ENCODE measurements at places on chromosomes 4 and X.

DNA sequence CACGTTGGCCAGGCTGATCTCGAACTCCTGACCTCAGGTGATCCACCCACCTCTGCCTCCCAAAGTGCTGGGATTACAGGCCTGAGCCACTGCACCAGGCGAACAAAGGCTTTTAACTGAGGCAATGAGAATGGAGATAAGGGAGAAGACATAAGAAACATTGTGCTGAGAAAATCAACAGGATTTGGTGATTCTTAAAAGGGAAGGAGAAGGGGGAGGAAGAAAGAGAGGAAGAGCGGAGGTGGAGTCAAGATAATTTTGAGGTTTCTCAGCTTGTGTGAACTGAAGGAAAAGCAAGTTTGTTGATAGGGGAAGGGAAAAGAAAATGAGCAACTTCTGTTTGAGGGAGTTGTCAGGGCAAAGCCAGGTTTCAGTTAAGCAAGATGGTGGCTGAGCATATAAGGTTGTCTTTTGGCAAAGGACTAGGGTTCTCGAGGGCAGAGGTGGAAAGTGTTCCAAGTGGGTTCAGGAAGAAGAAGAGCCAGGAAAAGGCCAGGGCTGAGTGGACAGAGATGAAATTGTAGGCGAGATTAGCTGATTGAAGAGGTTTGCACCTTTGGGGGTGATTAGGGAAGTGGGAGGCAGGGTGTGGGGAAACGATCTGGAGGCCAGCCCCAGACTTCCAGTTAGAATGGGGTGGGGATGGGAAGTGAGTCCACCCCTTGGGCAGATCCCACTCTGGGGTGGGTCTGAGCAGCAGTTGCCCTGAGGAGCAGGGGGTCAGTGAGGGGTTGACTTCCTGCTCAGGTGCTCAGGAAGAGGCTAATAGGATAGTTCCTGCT lies 7.8 kb downstream of the DOCK11 start:
- DNase-seq = no peak

DNA sequence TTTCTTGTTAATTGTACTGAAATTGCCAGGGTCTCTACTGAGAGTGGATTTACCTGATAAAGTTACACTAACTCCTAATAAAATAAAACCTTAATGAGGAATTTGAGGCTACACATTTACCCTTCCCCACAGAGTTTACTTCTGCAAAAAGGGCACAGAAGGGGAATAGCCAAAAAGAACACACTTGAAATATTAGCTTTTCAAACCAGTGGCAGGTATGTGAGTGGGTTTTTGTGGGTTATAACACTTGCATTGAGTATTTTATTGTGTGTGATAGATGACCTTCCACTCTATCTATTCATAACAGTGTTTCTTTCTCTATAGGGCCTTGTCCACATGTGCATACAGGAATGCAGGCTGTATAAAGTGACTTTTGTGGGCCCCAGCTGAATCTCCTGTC lies 5.0 kb upstream of the GPR174 start:
- no peak for DNase-seq

GRCh38 chr4:70110917-70111316 lies 43.1 kb upstream of the PRR27 start:
- DNase-seq = no peak

DNA sequence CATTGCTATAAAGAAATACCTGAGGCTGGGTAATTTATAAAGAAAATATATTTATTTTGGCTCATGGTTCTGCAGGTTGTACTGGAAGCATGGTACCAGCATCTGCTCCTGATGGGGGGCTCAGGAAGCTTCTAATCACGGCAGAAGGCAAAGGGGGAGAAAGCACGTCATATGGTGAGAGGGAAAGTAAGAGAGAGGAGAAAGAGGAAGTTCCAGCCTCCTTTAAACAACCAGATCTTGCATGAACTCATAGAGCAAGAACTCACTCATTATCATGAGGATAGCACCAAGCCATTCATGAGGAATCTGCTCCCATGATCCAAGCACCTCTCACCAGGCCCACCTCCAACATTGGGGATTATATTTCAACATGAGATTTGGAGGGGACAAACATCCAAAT lies 125.0 kb upstream of the GRPR start:
- DNase-seq = no peak

- no peak for DNase-seq
Observed at GRCh38 chr4:61911313-61911756, 711.2 kb downstream of the ADGRL3 start.

DNA sequence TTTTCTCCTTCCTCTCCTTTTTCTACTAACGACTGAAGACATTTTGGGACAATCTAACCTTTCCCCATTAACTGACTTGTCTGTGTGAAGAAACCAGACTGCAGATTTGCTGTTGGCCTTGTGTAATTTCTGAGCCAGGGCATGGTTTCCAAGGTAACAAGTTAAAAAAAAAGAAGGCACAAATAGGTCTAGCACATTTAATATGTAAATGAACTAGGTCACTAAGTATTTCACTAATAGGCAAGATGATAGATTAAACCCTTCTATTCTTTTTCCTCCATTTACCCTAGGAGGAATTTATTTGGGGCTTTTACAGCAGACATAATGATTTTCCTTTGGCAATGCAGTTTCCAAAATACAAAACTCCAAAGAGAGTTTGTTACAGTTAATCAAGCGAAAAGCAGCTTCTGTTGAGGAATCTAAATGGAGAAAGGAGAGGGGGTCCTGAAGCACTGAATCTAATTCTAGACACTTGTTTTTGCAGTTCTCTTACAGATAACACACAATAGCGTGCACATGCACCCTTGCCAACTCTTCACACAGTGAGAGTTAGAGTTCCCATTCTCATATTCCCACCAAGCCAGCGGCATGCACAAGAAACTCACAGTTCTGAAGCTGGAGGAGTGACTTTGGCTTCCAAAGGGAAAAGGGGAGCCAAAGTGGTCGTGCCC lies 72.0 kb downstream of the TSPAN5 start:
- no peak for DNase-seq

DNA sequence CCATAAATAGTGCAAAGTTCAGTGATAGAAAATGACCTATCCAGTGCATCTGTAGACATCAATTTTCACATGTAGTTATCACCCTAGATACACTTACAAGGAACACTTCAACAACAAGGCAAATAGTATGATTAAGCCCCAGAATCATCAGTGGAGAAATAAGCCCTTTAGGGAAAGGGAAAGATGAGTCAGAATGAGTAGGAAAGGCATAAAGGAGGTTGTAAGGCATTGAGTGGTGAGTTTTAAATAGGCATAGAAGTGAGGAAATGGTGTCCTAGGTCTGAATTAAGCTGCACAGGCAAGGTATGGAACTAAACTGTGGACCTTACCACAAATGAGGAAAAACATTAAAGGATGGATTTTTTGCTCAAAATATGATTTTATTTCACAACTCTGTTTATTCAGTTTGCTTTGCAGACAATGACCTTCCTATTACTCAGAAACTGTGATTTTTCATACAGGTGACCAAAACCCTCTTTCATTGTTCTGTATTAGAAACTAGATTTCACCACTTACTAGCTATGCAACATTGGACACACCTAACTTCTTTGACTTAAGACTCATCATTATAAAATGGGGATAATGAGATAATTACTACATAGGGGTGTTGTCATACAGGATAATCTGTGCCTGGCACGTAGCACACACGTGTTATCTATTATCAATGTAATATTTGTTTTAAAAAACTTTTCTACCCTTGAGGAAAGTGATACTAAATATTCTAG lies 57.0 kb upstream of the MAP9 start:
- no peak for DNase-seq

- DNase-seq = peak; percentile 63
Observed at GRCh38 chrX:131746491-131746968, 202.7 kb downstream of the OR13H1 start.

- DNase-seq = no peak
Observed at GRCh38 chr4:7822877-7823276, 116.8 kb downstream of the AFAP1 start.

GRCh38 chr4:119328695-119329094 lies 6.8 kb upstream of the FABP2 start:
- DNase-seq = no peak

GRCh38 chrX:41921492-41922430 lies 1.6 kb downstream of the CASK start:
- peak; percentile 24 for DNase-seq

DNA sequence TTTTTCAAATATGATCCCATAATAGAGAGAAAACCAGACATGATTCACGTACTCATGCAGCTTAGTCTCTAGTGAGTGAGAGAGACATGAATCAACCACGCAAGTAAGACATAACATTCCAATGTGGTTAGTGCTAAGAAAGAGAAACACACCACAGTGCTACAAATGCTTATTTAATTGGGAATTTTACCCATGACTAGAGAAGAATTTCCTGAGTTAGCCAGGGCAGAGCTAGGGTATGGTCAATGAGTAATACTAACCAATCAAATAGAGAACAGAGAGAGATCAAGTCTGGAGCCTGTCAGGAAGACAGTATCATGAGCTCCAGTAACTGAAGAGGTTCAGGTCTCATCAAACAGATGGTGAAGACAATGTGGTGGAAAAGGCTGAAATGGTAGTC lies 495.2 kb downstream of the PDGFC start:
- DNase-seq = no peak

DNA sequence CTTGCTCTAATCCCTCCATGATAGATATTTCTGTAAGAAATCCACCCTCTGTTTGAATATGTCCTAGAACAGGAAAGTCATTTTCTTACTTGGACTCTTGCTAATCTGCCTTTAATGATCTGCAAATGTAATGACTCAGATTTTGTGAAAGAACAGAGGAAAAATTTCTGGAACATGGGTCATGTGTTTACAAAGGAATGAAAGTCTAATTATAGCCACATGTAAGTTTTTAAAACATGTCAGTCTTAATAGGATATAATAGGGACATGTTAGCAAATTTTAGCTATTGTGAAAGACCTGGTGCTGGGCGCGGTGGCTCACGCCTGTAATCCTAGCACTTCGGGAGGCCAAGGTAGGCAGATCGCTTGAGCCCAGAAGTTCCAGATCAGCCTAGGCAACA lies 47.6 kb downstream of the GRK4 start:
- DNase-seq = no peak

DNA sequence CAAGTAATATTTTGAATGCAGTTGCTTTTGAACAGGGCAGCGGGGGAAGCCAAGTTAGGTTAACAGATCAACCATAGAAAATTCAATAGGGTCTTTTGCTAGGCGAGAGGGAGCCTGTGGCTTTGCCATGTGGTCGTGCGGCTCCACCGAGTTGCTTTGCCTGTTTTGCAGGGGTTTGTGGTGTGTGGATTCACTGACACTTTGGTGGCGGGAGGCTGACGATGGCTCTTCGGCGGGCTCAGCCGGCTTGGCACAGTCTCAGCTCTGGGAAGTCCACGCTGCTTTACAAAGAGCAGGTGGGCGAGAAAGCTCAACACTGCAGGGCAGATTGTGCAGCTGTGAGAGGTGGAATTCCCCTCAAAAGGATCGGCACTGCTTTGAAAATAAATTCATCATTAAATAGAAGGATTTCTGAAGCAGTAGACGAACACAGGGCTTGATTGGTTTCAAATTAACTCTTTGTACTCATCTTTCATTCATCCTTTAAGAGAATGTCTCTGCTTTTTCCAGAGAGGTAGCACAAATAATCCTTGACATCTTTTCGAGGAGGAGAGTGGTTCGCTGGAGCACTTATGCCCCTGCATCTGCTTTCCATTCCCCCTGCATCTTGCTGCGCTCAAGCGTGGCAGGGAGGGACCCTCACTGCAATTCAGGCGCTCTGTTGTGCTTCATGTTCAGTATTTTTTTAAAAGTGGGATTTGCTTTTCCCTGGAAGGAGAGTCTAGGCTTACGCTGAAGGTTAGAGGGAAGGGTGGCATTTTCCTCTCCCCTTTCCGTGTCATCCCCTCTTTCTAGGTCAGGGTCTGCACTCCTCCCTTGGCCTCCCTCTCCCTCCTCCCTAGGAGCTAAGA lies 201.8 kb upstream of the LEF1 start:
- DNase-seq = no peak

- DNase-seq = no peak
Observed at GRCh38 chr4:108272986-108273385, 104.3 kb upstream of the LEF1 start.

- DNase-seq = no peak
Observed at GRCh38 chr4:73704314-73705055, 35.9 kb upstream of the CXCL8 start.

GRCh38 chr4:107736924-107737448 lies 17.0 kb upstream of the PAPSS1 start:
- no peak for DNase-seq

GRCh38 chr4:153450544-153450917 lies 15.6 kb upstream of the TMEM131L start:
- no peak for DNase-seq

DNA sequence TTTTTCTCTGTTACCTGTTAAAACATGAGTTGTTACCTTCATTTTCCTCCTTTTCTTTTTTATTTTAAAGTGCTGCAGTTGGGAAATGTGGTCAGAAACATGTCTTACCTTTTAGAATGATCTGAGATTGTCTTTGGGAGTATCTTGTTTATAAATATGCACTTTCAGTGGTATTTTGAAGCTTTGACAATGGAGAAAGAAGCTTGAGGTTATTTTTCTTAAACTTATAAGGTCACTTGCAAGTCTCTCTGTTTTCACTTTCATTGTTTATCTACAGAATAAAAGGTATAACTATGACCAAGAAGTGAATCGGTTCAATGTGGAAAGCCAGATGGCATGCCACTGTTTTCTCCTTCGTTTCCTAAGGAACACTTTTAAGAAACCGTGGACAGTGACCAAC lies 167.5 kb upstream of the SLC7A11 start:
- no peak for DNase-seq

GRCh38 chr4:170005472-170005871 lies 20.7 kb downstream of the MFAP3L start:
- no peak for DNase-seq

DNA sequence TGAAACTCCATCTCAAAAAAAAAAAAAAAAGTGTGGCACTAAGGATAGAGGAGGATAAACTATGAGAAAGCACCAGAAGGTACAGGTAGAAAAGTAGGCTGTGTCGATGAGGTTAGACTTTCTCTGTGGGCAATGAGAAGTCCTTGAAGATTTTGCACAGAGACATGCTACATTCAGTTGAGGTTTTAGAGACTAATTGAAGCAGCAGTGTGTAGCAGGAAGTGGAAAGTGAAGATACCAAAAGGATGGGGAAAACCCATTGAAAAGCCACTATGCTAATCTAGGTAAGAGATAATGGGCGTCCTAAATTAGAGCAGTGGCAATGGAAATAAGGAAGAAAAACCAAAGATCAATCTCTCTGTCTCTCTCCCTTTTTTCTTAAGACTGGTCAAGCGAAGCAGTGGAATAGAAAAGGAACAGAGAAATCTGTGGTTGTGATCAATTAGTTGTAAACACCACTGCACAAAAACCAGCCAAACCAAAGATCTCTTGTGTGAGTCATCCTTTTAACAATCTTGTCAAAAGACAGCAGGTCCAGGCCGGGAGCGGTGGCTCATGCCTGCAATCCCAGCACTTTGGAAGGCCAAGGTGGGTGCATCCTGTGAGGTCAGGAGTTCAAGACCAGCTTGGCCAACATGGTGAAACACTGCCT lies 3.5 kb downstream of the SPINK2 start:
- DNase-seq = no peak

DNA sequence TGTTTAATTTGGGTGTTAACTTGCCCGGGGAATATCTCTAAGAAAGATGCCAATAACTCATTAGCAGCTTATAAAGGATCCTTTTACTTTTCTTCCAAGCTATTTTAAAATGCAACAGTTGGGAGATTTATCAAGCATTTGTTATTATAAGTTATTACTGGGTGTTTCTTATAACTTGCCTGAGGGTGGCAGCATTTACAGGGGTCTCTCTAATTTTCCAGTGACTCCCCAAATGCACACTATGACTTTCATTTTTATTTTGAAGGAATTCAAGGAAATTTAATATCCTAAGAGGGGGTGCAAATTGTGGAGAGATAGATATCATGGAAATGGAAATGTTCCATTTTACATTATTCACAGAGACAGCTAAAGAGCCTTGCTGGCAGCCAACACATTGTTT lies 138.0 kb downstream of the PDGFRA start:
- no peak for DNase-seq

Data from NCI-H2081 (cell line).